ENCODE measurements at places on chromosomes 3 and 15. TPM values are rescaled to one million over a fixed set of nuclear protein-coding genes. Genes with fewer than 3 reads are reported as not detected.

DNA sequence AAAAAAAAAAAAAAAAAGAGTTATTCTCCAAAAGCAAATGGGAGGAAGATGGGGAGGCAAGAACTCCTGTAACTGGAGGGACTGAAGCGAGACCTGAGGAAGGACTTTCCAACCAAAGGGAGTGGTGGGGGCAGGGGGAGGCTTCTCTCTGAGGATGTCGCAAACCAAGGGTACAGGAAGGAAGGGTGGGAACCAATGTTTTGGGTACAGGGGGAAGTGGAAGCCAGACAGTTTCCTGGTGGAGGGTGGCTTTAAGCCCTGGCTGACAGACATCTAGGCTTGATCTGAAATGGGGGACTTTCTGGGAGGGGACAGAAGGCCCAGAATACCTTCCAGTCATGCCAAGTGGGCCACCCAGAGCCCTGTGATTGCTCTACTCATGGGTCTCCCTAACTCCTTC lies 27.0 kb downstream of the VIPR1 start:
- DNase-seq = no peak

DNA sequence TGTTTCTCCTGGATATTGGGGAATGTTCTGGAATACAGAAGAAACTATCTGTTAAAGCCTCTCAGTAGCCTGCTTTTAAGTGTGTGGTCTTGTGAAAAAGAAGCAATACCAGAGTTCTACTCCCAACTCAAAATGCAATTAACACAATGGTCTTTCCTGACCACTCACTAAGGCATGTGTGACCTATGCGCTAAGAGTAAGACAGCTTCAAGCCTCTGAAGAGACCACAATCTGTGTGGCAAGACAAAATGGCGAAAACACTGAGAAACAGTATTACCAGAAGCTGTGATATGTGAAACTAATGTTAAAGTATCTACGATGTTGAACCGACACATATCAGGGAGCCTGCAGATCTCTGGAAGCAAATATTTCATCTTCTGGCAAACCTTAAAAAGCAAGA lies 33.8 kb downstream of the RYK start:
- no peak for DNase-seq

DNA sequence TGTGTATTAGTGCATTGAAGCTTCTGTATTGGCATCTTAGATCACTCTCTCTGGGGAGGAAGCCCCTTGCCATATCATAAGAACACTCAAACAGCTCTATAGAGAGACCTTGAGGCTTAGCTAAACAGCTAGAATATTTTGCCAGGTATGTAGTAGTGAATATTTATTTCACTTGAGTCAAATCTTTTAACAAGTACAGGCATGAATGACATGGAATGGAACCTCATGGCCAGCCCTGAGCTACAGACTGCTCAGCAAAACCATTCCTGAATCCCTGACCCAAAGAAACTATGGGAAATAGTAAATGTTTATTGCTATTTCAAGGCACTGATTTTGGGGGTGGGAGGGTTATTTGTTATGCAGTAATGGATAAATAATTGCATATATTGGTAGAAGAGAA lies 604.8 kb downstream of the MECOM start:
- DNase-seq = no peak

DNA sequence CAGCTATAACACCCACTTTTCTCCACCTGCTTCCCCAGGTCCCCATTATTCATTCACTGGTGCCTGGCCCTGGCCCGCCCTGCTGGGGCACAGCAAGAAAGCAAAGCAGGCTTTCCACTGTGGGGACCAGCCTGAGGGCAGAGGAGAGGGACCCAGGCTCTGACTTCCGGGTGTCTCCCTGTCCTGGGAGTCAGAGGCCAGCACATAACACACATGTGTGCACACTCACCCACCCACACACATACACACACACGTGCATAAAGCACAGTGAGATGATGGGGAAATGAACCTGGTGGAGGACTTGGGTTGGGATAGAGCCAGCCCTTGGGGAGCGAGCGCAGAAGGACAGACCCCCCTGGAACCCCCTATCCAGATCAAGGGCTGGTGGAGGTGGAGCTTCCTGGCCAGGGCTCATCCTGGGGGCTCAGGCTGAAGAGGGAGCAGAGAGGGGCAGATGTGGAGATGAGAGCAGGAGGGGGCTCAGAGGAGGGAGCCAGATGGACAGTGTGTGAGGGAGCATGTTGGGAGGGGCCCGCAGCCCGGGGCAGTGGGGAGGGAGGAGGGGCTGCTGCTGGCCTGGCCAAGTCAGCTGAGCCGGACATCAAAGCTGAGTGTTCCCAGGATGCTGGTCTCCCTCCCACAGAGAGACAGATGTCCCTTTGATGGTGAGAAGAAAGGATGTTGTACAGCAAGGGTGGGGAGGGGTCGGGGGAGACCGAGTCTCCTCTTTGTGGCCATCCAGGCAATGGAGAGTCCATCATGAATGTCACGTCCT lies 78.2 kb downstream of the LINGO1 start:
- DNase-seq = no peak

GRCh38 chr3:194964809-194965208 lies 279.1 kb downstream of the FAM43A start:
- no peak for DNase-seq

DNA sequence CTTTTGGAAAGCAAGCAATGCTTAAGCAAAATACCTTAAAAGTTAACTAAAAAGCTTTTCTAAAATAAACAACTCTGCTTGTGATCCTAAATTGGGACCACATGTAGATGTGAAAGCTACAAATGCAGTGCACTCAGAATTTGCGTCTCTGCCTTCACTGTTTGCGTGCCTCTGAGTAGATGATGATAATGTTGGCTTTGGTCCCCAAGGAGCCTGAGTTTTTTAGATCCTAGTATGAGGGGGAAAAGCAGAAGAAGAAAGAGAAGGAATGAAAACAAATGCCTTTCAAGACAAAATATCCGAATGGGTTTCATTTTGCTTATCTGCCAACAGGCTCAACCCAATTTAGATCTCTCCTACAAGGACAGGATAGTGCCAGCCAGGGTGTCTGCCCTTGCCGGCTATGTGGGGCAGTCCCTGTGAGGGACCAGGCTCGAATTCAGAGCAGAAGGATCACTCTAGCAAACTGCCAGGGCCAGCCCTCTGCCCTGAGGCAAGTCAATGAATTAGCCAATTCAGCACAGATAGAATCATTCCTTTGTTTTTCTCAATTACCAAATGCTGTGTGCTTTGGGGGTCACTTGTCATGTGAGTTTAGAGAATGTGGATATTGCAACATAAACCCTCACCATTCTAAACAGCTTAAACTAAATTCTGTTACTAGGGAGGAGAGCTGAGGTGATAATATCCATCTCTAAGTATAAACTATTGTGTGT lies 28.5 kb downstream of the SCG5 start:
- DNase-seq = no peak

GRCh38 chr3:49283997-49284396 lies 7.0 kb upstream of the C3orf62 start:
- no peak for DNase-seq

DNA sequence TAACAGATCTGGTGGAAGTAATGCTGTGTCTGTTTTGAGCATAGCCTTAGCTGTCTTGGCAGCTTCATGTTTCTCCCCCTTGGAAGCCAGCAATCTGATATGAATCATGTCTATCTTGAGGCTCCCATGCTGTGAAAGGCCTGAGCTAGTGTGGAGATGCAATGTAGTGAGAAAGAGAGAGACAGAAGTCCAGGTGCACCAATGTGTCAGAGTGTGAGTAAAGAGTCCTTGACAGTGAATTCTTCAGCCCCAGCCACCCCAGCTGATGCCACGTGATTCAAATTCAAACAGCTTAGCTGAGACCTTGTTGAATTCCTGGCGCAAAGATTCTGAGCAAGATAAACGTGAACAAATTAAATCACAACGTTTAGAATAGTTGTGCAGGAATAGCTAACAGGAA lies 704.2 kb downstream of the EDEM1 start:
- DNase-seq = no peak

DNA sequence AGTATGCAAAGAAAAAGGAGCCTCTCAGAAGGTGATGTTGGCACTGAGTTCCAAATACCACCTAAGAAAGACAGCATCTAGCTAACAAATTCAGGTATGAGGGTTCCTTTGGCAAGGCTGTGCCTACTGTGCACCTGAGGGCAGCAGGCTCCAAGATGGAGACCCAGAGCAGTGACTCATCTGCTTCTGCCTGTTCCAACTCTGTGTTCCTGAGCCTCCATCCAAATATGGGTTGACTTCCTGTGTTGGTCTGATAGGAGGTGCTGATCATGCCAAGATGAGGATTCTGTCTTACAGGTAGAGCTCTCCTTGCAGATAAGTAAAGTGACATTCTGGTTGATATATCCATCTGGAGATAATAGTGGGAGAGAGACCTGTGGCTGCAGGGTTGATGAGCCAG lies 26.0 kb downstream of the SV2B start:
- no peak for DNase-seq

GRCh38 chr15:52221730-52222129 lies 30.5 kb upstream of the GNB5 start:
- no peak for DNase-seq

MKRN2OS gene
- total RNA-seq = not detected

ASB14 gene
- total RNA-seq = not detected

ISL2 gene
- total RNA-seq = not detected
